Mesenchymal stem cell (in vitro differentiated cells and primary cell): ENCODE measurements at places on chromosomes 3 and 15.
A peak's percentile ranks its signal among the peaks of the same experiment; 100 is the strongest.

- DNase-seq, result peak; percentile 58
Measured at GRCh38 chr3:144770915-144771351, 799.3 kb downstream of the DIPK2A start.

GRCh38 chr3:66099541-66100065 lies 60.9 kb upstream of the MAGI1 start:
- DNase-seq, result no peak

DNA sequence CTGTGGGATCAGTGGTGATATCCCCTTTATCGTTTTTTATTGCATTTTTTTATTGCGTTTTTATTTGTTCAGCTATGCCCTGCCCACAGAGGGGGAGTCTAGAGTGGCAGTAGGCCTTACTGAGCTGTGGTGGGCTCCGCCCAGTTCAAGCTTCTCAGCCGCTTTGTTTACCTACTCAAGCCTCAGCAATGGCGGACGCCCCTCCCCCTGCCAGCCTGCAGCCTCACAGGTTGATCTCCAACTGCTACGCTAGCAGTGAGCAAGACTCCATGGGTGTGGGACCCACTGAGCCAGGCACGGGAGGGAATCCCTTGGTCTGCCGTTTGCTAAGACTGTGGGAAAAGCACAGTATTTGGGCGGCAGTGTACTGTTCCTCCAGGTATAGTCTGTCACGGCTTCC lies 500.6 kb upstream of the MCTP2 start:
- DNase-seq, result no peak

GRCh38 chr3:15491143-15491542 lies 30.4 kb downstream of the COLQ start:
- no peak for DNase-seq

- DNase-seq, result peak; percentile 34
Measured at GRCh38 chr3:11385891-11386290, 113.7 kb downstream of the ATG7 start.

DNA sequence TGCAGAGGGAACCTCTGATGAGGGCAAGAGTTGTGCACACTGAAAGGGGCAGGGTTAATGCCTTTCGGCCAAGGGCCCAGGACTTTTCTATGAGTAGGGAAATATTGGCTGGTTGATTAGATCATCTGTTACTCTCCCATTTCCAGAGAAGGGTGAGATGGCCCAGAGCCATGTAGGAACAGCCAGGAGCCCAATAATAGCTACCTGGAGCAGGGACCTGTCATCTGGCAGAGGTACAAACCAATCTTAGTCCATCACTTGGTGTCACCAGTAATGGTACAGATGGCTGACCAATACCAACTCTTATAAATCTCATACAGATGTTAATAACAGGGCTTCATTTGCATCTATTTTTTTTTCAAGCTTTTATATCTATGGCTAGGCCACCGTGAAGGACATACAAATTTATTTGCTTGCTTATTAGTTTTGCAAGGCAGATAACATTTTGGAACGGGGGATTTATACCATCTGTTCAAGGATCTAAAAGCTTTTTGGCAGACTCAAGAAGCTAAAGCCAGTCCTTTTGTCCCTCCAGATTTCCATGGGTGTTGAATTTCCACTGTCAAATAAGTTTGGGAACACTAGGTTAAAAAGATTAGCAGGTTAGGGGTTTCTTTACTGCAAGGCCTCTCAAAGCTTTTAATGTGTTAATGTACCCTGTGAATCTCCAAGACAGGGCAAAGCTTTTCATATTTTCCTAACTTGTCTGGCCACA lies 79.3 kb downstream of the TNIK start:
- DNase-seq, result peak; percentile 19

- no peak for DNase-seq
Measured at GRCh38 chr3:175108613-175109151, 249.5 kb downstream of the NAALADL2 start.

- DNase-seq, result no peak
Measured at GRCh38 chr3:44020143-44020542, 221.5 kb upstream of the TOPAZ1 start.

DNA sequence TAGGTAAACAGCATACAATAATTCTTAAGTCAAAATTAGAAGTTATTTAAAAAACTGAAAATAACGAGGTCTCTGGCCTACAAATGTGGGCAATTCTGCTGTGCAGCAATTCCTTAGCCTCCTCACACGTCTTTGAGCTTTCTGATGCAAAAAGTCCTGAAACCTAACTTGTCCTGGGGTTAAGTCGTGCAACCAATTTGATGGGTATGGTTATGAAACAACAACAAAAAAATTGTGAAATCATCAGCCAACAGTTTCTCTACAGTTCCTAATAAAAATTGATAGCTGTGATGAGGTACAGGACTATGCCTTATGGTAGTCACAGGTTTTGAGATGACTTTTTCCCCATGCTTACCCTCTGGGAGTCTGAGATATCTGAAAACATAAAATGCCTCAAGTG lies 6.5 kb upstream of the GLB1 start:
- DNase-seq, result no peak

DNA sequence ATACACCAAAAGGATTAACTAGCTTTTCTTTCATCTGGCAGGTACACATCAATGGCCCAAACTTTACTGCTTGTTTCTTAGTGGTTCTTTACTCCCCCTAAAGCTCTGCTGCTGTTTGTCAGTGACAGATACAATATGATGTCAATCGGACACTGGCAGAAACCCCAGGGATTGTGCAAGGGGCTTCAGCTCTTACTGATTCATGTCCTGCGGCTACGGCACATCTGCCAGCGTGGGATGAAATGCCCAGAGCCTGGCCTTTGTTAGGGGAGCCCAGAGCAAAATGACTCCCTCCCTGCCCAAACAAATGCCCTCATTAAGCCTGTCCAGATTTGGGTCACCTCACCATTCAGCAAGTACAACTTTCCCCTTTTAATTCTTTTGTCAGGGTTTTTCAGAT lies 28.3 kb downstream of the SRP14 start:
- DNase-seq, result peak; percentile 10

DNA sequence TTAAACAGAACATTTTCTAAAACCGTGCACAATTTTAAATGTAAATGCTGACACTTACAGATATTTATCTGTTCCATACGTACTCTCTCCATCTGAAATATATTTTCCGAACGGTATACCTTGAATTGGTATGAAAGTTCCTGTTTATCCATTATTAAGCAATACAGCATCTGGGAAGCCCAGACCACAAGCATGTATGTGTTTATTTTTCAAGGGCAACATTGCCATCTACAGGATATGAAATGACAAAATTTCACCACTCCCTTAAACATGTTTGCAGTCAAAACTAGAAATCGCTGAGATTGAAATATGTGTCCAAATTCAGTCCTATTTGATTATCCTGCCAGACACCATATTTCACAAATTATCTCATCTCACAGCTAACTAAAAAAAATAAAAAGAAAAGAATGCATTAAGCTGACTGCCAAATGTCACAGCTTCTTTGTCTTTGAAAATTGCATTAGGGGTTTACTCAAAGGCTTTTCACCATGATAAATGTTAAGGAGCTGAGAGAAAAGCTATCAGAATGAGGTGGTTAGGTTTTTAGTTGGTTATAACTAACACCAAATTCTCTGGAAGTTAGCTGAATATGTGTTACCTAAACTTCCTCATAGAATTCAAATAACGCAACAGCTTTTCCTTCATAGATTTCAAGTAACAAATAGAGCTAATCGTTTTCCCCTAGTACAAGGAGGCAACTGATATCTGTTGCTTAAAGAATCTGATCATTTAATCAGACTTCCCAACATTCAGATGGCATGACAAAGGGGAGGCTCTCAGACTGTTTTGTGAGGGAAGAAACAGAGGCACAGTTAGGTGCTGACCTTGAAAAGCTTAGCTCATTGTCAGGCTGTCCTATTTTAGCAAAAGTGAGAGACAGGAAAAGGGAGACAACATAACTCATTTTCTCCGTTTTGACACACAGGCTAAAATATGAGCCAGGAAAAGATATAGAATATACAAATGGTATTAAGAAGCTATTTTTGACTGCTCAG lies 533.1 kb downstream of the TBL1XR1 start:
- peak; percentile 79 for DNase-seq

GRCh38 chr15:66955001-66955516 lies 110.3 kb upstream of the SMAD3 start:
- no peak for DNase-seq

DNA sequence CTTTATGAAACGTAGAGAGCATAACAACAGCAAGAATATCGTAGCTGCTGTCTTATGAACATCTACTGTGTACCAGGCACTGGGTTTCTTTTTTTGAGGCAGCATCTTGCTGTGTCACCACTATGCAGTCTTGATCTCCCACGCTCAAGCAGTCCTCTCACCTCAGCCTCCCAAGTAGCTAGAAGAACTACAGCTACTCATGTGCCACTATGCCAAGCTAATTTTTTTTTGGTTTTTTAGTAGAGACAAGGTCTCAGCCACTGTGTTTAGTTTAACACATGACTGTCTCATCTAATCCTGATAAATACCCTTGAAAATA lies 129.9 kb downstream of the VGLL4 start:
- DNase-seq, result no peak

DNA sequence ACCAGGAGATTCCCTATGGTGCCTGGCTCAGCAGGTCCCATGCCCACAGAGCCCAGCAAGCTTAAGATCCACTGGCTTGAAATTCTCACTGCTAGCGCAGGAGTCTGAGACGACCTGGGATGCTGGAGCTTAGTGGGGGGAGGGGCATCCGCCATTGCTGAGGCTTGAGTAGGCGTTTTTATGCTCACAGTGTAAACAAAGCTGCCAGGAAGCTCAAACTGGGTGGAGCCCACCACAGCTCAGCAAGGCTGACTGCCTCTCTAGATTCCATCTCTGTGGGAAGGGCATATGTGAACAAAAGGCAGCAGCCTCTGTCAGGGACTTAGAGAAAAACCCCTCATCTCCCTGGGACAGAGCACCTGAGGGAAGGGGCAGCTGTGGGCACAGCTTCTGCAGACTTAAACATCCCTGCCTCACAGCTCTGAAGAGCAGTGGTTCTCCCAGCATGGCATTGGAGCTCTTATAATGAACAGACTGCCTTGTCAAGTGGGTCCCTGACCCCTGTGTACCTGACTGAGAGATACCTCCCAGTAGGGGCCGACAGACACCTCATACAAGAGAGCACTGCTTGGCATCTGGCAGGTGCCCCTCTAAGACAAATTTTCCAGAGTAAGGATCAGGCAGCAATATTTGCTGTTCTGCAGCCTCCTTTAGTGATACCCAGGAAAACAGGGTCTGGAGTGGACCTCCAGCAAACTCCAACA lies 231.5 kb upstream of the SETMAR start:
- no peak for DNase-seq

- no peak for DNase-seq
Measured at GRCh38 chr15:96207377-96208006, 123.0 kb upstream of the NR2F2 start.

- DNase-seq, result peak; percentile 80
Measured at GRCh38 chr3:155497930-155498647, 204.6 kb upstream of the STRIT1 start.

- DNase-seq, result no peak
Measured at GRCh38 chr3:61110576-61110975, 140.7 kb downstream of the FHIT start.
